ENCODE measurements at places on chromosomes 3 and 15. TPM values are rescaled to one million over a fixed set of nuclear protein-coding genes. Genes with fewer than 3 reads are reported as not detected.
A peak's percentile ranks its signal among the peaks of the same experiment; 100 is the strongest.

The PLA2G4E gene
- total RNA-seq = not detected

The SLC6A20 gene
- 3.1 TPM for total RNA-seq

The IFT80 gene
- total RNA-seq = 55.4 TPM

The SPRED1 gene
- 55.0 TPM for total RNA-seq

GRCh38 chr3:117919621-117920020 lies 1115.0 kb downstream of the IGSF11 start:
- DNase-seq = peak; percentile 41

DNA sequence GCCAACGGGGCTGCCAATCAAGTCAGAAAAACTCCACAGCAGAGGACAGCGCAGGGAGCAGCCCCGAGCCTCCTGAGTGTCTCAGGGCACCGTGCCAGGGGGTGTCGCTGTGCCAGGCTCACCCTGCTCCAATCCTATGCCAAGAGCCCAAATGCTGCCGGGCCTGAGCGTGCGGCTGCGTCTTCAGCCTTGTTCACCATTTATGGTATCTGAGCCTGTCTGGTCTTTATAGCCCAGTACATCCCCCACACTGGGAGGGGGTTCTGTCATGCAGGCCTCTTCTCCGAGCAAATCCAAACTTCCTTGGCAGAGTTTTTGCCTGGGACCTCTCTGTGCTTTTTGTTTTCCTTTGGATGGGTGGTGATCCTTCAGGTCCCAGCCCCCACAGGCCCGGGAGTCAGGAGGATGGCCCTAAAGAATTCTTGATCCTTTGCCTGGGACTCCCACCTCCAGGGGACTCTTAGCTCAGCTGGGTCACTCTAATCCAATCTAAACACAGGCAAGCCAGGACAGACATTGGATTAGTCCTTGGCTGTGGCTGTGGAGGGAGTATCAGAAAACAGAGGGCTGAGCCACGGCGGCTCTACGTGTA lies 135.1 kb upstream of the HACD2 start:
- peak; percentile 24 for DNase-seq

- DNase-seq = no peak
Measured at GRCh38 chr3:86938416-86939105, 52.4 kb downstream of the VGLL3 start.

- no peak for DNase-seq
Measured at GRCh38 chr3:11641683-11642430, 1.9 kb downstream of the VGLL4 start.

DNA sequence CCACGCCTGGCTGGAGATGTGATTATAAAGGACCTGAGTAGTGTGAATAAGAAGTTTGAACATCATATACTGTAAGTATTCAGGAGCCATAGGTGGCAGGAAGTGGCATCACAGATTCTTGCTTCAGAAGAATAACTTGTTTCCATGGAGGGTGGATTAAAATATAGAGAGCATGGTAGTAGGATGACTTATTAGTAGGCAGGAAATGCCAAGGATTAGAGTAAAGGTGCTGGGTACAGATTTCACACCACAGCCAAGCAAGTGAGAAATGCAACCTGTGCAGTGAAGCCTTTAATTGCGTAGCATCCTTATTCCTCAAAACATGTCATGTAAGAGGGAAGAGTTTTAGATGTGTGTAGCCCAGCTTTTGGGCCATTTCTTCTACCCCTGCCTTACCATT lies 30.8 kb downstream of the IFT122 start:
- no peak for DNase-seq

DNA sequence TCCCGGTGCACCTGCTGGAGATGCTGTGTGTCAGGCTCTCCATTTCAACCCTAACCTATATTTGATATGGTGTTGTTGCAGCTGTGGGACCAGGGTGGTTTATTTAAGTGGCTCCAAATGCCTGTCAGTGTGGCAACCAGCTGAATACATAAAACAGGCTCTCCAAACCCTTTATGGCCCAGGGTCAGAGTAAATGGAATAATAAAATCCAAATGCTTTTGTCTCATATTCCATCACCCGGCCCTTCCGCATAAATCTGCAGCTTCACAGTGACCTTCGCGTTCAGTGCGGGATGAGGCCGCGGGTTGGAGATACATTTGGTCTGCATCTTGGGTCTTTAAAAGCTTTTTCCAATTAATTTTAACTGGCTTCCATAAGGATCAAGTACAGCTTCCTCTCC lies 382.1 kb upstream of the NR2F2 start:
- DNase-seq = no peak

- DNase-seq = no peak
Measured at GRCh38 chr3:113242096-113242581, 30.8 kb downstream of the BOC start.

DNA sequence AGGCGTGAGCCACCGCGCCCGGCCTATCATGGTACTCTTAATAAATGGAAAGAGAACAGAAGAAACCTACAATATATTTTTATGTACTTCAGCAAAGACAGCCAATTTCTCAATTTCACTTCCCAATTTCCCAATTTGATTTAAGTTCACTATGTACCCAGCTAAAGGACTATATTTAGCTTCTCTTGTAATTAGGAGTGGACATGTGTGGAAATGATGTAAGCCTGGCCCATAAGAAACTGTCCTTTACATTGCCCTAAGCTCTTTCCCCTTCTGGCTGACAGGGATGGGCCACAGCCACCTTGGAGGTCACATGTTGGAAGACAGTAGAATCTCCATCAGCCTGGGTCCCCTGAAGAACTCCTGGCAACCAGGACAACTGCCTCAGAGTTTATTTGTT lies 6.2 kb downstream of the TMEM39A start:
- DNase-seq = no peak
